Aortic smooth muscle cell (primary cell): ENCODE measurements at places on chromosomes 16 and 17. TPM values are rescaled to one million over a fixed set of nuclear protein-coding genes. Genes with fewer than 3 reads are reported as not detected.

KRTAP2-4 gene
- not detected in 2 replicates for total RNA-seq

GUCY2D gene
- total RNA-seq, result not detected in 2 replicates

NSRP1 gene
- 11.6 and 13.9 TPM in 2 replicates for total RNA-seq

SLC2A4 gene
- 0.13 and 0.19 TPM in 2 replicates for total RNA-seq

CCDC40 gene
- total RNA-seq, result 2.7 and 2.9 TPM in 2 replicates

CTF1 gene
- total RNA-seq, result 0.81 and 0.92 TPM in 2 replicates

CDRT15L2 gene
- total RNA-seq, result not detected in 2 replicates

FLOT2 gene
- total RNA-seq, result 39.9 and 43.3 TPM in 2 replicates

HAP1 gene
- total RNA-seq, result not detected in 2 replicates

TRPV3 gene
- total RNA-seq, result 0.53 and 0.68 TPM in 2 replicates

ESRP2 gene
- not detected in 2 replicates for total RNA-seq

CMTM2 gene
- not detected in 2 replicates for total RNA-seq

SEPTIN12 gene
- total RNA-seq, result not detected in 2 replicates

MYO15A gene
- total RNA-seq, result 0.99 and 1.6 TPM in 2 replicates

NAGLU gene
- 44.9 and 46.9 TPM in 2 replicates for total RNA-seq

MEFV gene
- total RNA-seq, result under 0.01 and 0.13 TPM in 2 replicates

BCKDK gene
- total RNA-seq, result 12.2 and 13.7 TPM in 2 replicates

NPB gene
- total RNA-seq, result 0.37 and 0.40 TPM in 2 replicates

NDUFAB1 gene
- total RNA-seq, result 58.4 and 60.9 TPM in 2 replicates

G6PC1 gene
- total RNA-seq, result not detected in 2 replicates
